ENCODE measurements at places on chromosomes 11 and 22. TPM values are rescaled to one million over a fixed set of nuclear protein-coding genes. Genes with fewer than 3 reads are reported as not detected.

GRCh38 chr11:107752508-107752907 is 40.7 kb upstream of the SLN start:
- DNase-seq: no peak
- H3K27me3 ChIP-seq: no peaks in the 10 kb centered on the region
- H3K4me3 ChIP-seq: no peak overlapping the region
- no peaks in the 10 kb centered on the region for H3K4me1 ChIP-seq

- no peaks in the 10 kb centered on the region for H3K27me3 ChIP-seq
- no peaks in the 10 kb centered on the region for H3K36me3 ChIP-seq
- no peak for DNase-seq
- H3K27ac ChIP-seq: no peak overlapping the region
These were observed 395.1 kb downstream of the MN1 start for GRCh38 chr22:27406389-27406861.

GRCh38 chr11:32829157-32829679 is 509 bp upstream of the PRRG4 start:
- H3K4me1 ChIP-seq: peaks cover 4% of the 10 kb centered on the region
- H3K36me3 ChIP-seq: no peaks in the 10 kb centered on the region
- H3K27ac ChIP-seq: no peak overlapping the region
- no peak for DNase-seq
- no peaks in the 10 kb centered on the region for H3K27me3 ChIP-seq

GRCh38 chr11:76892306-76892705 is 31.6 kb downstream of the ACER3 start:
- H3K27ac ChIP-seq: no peak overlapping the region
- H3K4me1 ChIP-seq: peaks cover 4% of the 10 kb centered on the region
- H3K4me3 ChIP-seq: no peak overlapping the region
- no peak for DNase-seq
- H3K27me3 ChIP-seq: no peaks in the 10 kb centered on the region

The OR52N2 gene
- total RNA-seq: not detected

- DNase-seq: no peak
- no peak overlapping the region for H3K4me3 ChIP-seq
- no peaks in the 10 kb centered on the region for H3K4me1 ChIP-seq
- H3K36me3 ChIP-seq: no peaks in the 10 kb centered on the region
These were observed 295.1 kb upstream of the ANO5 start for GRCh38 chr11:21897752-21898151.

The FADS2 gene
- total RNA-seq: 123 TPM

DNA sequence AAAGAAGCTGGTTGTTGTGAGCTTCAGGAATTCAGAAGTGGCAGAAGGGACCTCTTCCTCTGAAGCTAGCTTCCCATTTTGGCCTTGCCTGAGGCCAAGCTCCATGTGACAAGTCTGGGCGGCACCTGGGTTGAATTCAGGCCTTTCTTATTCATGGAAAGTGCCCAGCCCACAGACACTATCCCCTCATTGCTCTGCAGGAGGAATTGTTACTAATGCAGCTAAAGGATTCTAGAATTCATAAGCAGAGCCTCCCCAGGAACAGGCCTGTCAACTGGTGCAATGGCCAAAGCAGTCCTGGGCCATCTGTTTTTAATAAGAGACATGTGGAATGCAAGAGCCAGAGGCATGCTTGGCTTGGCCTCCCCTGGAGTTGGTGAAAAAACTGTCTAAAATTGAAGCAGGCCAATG is 71.4 kb downstream of the SLC1A2 start:
- H3K4me1 ChIP-seq: no peaks in the 10 kb centered on the region
- no peak for DNase-seq
- H3K4me3 ChIP-seq: no peak overlapping the region
- H3K27ac ChIP-seq: no peak overlapping the region

- no peak overlapping the region for H3K27ac ChIP-seq
- no peaks in the 10 kb centered on the region for H3K27me3 ChIP-seq
- H3K4me1 ChIP-seq: peaks cover 11% of the 10 kb centered on the region
These were observed 1526.0 kb downstream of the TBC1D22A start for GRCh38 chr22:48288376-48288940.

DNA sequence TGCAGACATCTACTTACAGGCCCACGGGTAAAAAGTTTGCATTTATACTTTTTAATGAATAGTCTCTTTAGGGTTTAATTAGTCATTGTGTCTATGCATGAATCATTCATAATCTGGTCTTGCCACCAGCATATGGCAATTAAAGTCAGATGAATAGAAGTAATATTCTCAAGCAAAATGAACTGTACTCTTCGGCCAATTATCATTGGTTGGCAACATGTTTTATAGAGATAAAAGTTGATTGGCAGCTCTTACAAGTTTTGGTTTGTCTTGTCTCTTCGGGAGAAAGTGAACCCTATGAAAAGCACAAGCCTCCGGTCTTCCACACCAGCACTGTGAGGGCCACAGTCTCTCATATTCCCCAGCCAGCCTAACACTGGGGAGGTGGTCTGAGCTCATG is 97.8 kb downstream of the OSBP2 start:
- no peak for DNase-seq
- H3K4me1 ChIP-seq: no peaks in the 10 kb centered on the region
- H3K27ac ChIP-seq: no peak overlapping the region
- H3K36me3 ChIP-seq: no peaks in the 10 kb centered on the region
- H3K4me3 ChIP-seq: no peak overlapping the region

The CD3D gene
- not detected for total RNA-seq

The KCNK7 gene
- 0.99 TPM for total RNA-seq

- no peaks in the 10 kb centered on the region for H3K27me3 ChIP-seq
- no peak overlapping the region for H3K4me3 ChIP-seq
- H3K36me3 ChIP-seq: no peaks in the 10 kb centered on the region
- no peak overlapping the region for H3K27ac ChIP-seq
- no peaks in the 10 kb centered on the region for H3K4me1 ChIP-seq
These were observed 6.8 kb downstream of the SLN start for GRCh38 chr11:107705027-107705426.

- H3K27ac ChIP-seq: no peak overlapping the region
- H3K4me3 ChIP-seq: no peak overlapping the region
- DNase-seq: no peak
- no peaks in the 10 kb centered on the region for H3K36me3 ChIP-seq
- no peaks in the 10 kb centered on the region for H3K4me1 ChIP-seq
These were observed 225.2 kb upstream of the ANO3 start for GRCh38 chr11:26106726-26107125.

GRCh38 chr11:59992425-59992824 is 24.6 kb upstream of the OOSP4B start:
- no peaks in the 10 kb centered on the region for H3K36me3 ChIP-seq
- no peak for DNase-seq
- H3K27me3 ChIP-seq: no peaks in the 10 kb centered on the region
- no peak overlapping the region for H3K27ac ChIP-seq

DNA sequence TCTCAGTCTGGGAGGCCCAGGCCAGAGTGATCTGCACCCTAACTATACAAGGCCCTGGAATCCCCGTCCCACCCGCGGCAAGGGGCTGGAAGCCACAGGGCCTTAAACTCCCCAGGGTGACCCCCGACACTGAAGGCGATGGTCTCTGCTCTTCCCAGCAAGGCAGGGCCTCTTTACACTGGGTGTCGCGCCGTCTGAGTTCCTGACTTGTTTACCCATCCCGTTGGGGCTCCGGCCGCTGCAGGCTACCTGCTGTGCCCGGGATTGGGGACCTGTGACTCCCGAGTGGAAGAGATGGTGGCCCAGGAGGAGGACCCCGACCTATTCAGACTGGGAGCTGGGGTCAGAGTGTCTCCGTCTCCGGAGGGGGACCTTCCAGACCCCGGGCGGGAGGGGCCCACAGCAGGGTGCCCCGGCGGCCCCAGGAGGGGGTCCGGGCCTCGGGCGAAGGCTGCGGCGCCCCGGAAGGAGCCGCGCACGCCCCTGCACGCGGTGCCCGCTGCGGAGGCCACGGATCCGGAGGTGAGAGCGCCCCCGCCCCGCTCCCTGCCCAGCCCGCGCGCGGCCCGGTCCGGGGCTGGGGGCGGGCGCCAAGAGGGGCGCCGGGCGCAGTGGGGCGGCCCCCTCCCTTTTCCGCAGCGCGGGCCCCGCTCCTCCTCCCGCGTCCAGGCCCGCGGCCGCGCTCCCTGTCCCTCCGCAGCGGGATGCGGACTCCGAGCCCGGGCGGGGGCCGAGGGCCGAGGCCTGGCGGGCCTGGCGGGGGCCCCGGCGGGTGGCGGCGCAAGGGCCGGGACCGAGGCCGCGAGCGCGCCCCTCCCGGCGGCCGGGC is 560 bp upstream of the MPPED1 start:
- DNase-seq: no peak
- H3K27me3 ChIP-seq: no peaks in the 10 kb centered on the region
- no peaks in the 10 kb centered on the region for H3K36me3 ChIP-seq
- H3K4me1 ChIP-seq: peaks cover 4% of the 10 kb centered on the region
- no peak overlapping the region for H3K27ac ChIP-seq

The FBLN1 gene
- total RNA-seq: 32.4 TPM

The KCNJ1 gene
- total RNA-seq: 0.24 TPM

The TTC36 gene
- 5.7 TPM for total RNA-seq

The PLAAT4 gene
- 9.8 TPM for total RNA-seq

- no peak for DNase-seq
- H3K27me3 ChIP-seq: no peaks in the 10 kb centered on the region
- no peak overlapping the region for H3K4me3 ChIP-seq
- H3K36me3 ChIP-seq: no peaks in the 10 kb centered on the region
These were observed 47.1 kb downstream of the BMAL1 start for GRCh38 chr11:13324709-13325108.

GRCh38 chr22:50015451-50016307 is 3.1 kb upstream of the IL17REL start:
- no peak overlapping the region for H3K4me3 ChIP-seq
- no peak for DNase-seq
- no peak overlapping the region for H3K27ac ChIP-seq
- no peaks in the 10 kb centered on the region for H3K36me3 ChIP-seq

GRCh38 chr11:79290761-79291160 is 150.1 kb downstream of the TENM4 start:
- no peak overlapping the region for H3K4me3 ChIP-seq
- H3K27ac ChIP-seq: no peak overlapping the region
- no peak for DNase-seq
- no peaks in the 10 kb centered on the region for H3K27me3 ChIP-seq
- H3K36me3 ChIP-seq: no peaks in the 10 kb centered on the region

GRCh38 chr11:115503886-115504275 is 334 bp downstream of the CADM1 start:
- peak overlapping the region; percentile 69 for H3K27ac ChIP-seq
- H3K27me3 ChIP-seq: no peaks in the 10 kb centered on the region
- H3K4me1 ChIP-seq: peaks cover 10% of the 10 kb centered on the region
- peak overlapping the region; percentile 91 for H3K4me3 ChIP-seq
